ENCODE measurements at places on chromosomes 16 and 17. TPM values are rescaled to one million over a fixed set of nuclear protein-coding genes. Genes with fewer than 3 reads are reported as not detected.

DNA sequence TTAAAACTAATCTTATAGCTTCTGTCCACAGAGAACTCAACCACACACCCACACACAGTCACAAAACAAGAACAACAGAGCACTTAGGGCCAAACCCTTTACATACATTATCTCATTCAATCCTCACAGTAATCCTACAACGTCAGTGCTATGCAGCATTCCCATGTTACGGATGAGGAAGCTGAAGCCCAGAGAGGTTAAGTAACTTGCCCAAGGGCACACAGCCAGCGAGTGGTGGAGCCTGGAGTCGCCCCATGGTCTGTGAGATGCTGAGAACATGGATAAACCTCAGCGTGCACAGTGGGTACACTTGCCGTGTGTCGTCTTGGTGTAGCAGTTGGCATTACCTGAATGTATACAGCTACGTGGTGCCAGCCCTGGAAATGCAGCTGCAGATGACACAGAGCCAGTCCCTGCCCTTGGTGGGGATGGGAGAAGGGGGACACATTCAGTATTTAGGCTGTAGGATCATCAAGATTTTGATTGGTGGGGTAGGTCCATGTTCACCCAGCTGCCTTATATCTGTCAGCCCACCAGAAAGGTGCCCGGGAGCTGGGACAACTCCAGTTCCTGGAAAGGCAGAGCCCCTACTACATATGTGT is 177.0 kb downstream of the IRF8 start:
- no peak for DNase-seq

DNA sequence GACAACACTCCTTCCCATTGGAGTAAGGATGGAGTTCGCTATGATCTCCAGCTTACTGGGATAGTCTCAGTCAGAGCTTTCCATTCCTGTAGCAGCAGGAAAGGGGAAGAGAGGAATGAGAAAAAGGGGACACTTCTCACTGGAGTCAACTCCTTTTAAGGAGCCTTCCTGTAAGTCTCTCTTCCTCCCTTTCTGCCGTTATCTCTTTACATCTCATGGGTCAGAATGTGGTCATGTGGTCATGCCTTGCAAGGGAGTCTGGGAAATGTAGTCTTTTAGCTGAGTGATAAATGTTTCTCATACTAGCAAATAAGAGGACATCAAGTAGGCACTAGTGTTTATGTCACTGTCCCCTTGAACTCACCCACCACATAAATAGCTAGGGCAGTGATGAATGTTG is 227.3 kb downstream of the HAPSTR1 start:
- DNase-seq, result no peak

TBC1D3D gene
- not detected for total RNA-seq

- no peak for DNase-seq
Observed at GRCh38 chr16:50856991-50857390, 115.1 kb downstream of the CYLD start.

All from RPMI7951 (cell line).